Cortex of kidney (tissue), 1 donor: ENCODE measurements at places on chromosomes 4 and X.

DNA sequence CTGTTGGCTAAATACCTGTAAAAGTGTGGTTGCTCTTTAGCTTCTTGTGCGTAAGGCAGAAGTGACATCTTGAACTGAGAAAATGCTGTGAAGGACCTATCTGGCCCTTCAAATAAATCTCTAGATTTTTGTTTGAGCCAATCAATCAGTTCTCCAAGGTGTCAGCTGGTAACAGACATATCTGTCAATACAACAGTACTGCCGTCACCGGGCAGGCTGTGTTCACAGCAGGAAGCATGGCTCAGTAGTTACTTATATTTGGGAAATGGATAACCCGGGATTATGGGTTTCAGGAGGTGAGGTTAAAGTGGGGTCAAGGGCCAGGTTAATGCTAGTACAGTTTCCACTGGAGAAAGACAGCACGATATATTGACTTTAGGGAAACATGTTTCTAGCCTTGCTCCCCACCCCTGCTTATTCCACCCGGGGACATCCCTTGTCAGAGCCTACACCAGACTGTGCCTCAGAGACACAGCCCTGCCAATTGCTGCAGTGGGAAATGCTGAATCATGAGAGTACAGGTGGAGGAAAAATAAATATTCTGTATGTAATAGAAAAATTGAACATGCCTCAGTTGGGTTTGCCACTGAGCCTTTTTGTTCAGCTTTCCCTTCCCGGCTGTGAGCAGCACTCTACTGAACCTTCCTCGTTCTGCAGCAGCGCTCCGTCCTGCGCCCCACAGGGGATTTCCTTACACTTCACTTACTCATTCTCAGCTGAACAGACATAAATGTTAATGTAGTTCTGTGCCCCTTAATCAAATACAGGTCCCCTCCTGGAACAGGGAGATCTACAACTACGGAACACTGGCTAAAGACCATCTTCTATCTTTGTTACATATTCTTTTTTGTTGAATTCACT is 121.1 kb downstream of the MGST2 start:
- DNase-seq = no peak

DNA sequence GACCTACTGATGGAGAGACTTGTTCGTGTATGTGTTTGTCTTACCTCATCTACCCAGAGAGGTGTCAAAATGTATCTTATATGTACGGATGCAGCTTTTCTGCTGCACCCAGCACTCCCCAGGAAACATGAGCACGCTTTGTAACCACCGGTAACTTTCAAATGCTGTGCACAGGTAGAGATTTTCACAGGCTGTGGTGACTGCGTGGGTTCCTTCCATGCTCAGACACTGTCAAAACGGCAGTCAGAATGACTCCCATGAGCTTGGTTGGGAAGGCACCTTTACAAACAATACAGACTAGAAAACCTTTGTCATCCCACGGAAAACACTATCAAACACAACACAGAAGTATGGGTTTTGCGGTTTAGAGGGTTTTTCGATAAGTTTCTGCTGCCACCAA is 28.2 kb downstream of the F11 start:
- no peak for DNase-seq

DNA sequence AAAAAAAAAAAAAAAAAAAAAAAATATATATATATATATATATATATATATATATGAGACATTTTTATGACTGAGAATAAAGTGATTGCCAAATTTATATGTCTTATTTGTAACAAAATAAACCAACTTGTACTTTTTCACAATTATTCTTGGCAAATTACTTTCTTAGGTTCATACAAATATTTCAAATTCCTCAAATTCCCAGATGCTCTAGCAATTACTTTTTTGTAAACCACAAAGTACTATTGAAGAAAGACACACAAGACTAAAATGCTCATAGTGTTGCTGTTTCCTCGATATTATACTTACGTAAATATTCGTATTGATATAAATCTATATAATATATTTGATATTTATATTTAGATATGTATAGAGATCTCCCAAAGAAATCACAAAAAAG is 390.0 kb downstream of the FAT4 start:
- DNase-seq = no peak

DNA sequence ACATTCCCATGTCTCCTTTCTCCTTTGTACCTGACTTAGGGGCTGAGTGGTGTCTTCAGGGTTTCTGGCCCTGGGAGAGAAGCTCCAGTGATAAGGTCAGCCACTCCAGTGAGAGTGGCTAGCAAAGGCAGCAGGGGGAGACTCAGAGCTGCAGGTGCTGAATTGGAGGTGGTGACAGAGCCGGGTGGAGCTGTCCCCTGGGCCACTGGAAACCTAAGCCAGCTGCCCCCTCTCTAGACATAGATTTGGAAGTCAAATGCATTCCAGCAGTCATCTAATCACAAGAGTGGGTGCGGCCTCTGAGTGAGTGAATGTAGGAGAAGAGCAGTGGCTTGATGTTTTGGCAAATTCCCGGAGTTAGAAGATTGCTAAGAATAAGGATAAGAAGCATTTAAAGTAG is 28.5 kb downstream of the TRIM2 start:
- no peak for DNase-seq

- no peak for DNase-seq
Observed at GRCh38 chr4:89044147-89044900, 12.7 kb downstream of the FAM13A start.

- DNase-seq = no peak
Observed at GRCh38 chrX:28391528-28391927, 195.7 kb upstream of the IL1RAPL1 start.

GRCh38 chr4:117093571-117093970 is 8.2 kb upstream of the TRAM1L1 start:
- DNase-seq = no peak

GRCh38 chrX:46730765-46731164 is 28.2 kb downstream of the SLC9A7 start:
- DNase-seq = no peak

DNA sequence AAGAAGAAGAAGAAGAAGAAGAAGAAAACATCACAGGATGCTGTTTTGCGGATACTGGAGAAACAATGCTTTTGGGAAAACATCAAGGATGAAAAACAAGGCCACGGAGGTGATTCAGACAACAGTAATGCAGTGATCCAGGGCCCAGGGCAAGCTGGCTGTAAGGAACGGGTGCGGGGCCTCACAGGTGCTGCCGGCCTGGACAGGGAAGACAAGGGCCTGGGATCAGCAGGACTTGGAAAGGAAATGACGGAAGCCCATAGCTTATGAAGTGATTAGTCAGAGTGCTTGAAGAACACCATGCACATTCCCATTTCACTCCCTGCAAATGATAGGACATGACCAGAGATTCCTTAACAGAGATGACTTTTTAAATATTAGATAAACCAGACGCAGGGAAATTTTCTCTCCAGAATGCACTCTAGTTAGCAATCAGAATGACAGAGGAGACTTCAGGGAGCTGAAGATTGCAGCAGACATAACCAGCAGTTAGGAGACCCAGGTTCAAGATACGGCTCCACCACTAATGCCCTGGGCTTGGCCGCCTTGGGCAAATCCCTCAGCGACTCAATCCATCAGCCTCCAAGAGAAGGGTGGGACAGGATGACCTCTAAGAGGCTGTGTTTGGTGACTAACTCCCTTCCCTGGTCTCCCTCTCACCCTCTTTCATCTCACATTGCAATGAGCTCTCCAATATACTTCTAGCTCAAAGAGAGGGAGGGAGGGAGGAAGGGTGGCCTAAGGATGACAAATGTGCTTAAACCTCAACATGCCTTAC is 54.1 kb downstream of the APBB2 start:
- no peak for DNase-seq

- DNase-seq = no peak
Observed at GRCh38 chr4:26779674-26780073, 81.0 kb upstream of the STIM2 start.

- no peak for DNase-seq
Observed at GRCh38 chrX:8179656-8180055, 8.6 kb upstream of the VCX2 start.

- DNase-seq = no peak
Observed at GRCh38 chr4:145295547-145295946, 115.2 kb upstream of the OTUD4 start.

DNA sequence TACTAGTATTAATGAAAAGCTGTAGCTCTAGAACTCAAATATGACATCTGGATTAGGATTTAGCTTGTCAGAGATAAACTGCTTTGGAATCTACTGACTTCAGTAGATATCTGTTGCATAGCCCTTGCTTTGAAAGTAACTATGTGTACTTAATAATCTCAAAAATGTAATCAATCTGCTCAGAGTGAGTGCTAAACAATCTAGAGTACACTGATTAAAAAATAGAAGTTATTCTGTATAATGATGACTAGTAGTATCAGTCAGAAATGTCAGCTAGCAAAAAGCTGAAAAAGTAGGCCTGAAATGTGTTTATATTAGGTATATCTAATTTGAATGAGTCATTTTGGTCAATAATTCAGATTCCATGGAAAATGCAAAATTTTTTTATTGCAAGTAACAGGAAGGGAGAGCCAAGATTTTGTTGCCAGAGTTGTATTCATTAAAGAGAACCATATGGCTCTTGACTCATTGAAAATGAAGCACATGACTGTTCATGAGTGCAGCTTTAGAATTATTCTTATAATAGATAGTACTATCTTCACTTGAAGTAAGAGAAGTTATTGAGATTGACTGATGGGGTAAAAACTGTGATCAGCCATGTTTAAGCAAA is 20.0 kb downstream of the CLCN3 start:
- DNase-seq = no peak

DNA sequence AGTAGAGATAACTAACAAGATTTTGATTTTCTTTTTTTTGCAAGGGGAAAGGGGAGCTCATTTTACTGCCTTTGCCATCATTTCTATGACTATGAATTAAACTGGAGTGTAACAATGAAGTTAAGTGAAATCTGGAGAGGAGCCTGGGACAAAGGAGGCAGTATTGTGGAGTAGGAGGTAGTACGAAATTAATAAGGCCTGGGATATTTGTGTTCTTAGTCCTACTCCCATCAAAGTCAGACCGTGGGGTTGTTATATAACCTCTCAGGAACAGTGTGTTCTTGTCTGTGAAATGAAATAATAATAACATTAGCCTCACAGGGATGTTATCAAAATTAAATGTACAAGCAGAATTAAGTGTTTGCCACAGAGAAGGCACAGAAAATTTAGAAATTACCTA is 204.3 kb upstream of the EMCN start:
- no peak for DNase-seq

DNA sequence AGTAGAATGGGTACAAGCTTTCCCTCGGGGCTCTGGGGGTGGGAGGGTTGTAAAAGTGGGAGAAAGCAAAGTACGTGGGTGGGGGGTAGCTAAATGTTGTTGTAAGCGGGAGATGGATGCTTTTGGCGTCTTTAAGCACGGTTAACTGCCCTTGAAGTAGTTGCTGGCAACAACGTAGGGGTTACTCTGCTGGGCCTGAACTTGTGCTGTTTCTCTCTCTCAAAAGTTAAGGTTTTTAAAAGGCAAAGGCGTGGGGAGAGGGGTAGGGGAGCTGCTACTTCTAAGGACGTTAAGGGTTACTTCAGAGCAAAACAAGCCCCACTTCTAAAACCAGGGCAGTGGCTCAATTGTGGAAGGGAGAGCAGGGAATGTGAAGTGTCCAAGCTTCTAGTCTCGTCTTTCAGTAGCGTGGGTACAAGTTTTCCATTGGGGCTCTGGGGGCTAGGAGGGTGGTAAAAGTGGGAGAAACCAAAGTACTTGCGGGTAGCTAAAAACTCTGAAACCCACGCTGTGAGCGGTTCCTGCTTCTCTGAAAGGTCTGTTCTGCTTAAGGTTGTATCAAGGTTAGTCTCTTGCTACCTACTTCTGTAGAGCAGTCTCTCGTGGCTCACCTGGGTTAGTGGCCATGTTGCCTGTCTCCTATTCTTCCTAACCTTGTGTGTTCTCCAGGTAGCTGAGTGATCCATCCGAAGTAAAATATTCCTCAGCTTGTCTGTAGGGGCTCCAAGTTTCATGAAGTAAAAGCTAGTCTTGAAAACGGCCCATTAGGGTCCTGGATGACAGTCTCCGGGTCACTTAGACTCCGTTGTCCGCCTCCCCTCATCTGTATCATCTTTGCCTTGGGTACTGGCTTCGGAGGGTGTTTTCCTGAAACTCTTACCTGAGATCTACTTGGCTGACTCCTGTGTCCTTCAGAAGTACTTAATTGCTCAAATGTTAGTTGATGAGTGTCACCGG is 1.7 kb upstream of the WDR1 start:
- DNase-seq = no peak

GRCh38 chr4:187687697-187688096 is 307.9 kb upstream of the ZFP42 start:
- DNase-seq = no peak

DNA sequence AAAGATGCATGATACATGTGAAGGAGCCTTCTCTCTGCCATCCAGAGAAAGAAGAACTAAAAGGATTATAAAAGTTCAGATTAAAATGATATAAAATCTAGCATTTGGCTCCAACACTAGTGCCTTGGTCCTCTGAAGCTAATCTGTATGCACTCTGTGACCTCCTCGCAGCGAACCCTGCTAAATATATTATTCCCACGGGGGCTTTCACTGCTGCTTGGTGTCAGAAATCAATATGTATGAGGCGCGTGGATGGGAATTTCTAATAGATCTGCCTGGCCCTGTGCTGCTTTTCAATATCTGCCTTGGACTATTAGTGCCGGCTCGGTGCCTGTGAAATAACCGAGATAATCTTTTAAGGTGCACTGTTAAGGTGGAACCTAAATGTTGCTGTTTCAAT is 69.7 kb downstream of the CXXC4 start:
- no peak for DNase-seq

DNA sequence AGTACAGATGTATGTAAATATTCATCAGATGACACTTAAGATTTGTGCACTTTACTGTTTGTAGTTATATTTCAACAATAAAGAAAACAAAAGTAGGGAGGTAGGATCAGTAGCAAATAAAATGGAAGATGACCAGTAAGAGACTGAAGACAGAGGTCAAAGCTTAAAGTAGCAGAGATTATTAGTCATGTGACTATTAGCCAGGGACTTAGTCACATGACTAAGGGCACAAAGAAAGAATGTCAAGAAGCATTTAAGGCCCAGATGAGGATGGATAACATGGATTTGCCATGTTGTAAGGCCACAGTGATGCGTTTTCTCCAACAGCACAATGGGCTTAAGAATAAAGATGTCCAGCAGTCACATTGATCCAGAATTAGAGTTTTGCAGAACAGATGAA is 479.6 kb downstream of the BCOR start:
- no peak for DNase-seq

DNA sequence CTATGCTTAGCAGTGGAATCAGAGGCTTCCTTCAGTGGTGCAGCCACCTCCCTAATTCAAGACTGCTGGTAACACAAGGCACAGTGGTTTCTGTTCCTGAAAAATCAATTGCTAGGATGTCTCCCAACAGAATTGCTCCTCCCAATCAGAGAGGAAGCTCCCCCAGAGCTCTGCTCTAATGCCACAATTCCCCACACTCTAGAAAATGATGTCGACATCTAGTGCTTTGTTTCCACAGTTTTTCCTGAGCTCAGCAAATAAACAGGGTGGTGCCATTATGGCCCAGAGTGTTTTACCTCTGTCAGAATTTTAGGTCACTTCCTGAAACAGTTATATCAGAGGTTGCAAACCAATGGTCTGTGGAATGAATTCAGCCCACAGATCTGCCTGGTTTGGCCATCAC is 24.7 kb downstream of the TAB3 start:
- no peak for DNase-seq

GRCh38 chr4:106852426-106852825 is 183.7 kb downstream of the DKK2 start:
- no peak for DNase-seq

GRCh38 chr4:116520886-116521285 is 564.5 kb downstream of the TRAM1L1 start:
- no peak for DNase-seq
